ENCODE measurements at places on chromosomes 6 and 20.
A peak's percentile ranks its signal among the peaks of the same experiment; 100 is the strongest.

GRCh38 chr6:104541411-104541810 lies 318.3 kb downstream of the HACE1 start:
- DNase-seq, result no peak

DNA sequence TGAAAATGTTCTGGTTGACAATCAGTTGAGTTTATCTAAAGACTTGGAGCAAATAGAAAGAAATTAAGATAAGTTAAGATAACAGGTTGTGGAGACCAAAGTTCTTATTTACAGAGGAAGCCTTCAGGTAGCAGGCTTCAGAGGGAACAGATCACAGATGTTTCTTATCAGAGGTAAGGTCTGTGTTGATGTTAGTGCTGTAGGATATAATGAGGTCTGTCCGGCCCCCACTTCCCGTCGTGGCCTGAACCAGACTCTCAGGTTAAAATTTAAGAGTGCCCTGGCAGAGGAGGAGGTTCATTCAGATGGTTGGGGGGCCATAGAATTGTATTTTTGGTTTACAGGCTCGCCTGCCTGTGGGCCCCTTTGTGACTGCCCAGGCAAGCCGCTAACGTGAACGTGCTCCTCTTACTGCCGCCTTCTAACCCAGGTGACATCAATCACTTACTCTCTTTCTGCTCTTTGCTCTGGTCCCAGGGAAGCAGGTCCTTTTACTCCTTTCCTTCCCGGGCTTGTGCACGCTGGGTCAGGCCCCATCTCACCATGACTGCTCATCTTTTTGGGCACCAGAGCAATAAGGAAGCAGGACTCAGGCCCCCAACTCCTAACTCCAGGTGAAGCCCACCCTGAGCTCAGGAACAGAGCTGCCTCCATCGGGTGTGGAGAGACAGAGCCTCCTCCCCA lies 18.3 kb upstream of the UNC93A start:
- no peak for DNase-seq

- DNase-seq, result no peak
Observed at GRCh38 chr20:61840779-61841455, 224.8 kb downstream of the TAF4 start.

DNA sequence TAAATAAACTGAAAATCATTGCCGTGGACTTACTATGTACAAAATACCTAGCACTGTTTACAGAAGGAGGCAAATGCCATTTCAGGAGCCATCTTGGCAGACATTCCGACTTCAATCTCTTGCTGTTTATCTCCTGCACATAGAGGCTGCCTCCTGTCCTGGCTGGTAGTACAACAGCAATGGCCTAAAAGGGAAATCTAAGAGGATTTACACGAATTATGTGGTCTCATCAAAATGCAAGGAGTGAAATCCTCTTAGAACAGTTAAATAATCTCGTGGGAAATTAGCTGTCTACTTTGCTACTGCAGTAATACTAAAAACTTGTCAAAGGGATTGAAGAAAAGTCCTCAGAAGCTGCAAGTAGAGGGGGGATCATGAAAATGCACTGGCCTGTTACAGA lies 82.2 kb upstream of the SLC2A12 start:
- DNase-seq, result no peak

DNA sequence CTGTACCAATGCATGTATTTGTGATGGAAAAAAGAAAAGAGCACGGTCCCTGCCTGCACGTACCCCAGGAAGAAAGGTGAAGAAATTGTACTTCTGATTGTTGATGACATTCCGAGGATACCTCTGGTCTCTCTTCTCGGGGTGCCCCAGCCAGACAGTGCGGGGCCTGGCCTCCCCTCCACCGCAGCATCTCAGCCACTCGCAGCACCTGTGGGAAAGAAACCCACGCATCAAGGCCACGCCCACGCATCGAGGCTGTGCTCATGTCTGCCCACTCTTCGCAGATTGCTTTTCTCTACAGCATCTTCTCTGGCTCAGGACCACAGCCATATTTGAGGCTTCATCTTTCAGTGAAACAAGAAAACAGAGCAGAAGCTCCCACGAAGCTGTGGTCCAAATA lies 38.4 kb downstream of the ATP9A start:
- DNase-seq, result no peak

DNA sequence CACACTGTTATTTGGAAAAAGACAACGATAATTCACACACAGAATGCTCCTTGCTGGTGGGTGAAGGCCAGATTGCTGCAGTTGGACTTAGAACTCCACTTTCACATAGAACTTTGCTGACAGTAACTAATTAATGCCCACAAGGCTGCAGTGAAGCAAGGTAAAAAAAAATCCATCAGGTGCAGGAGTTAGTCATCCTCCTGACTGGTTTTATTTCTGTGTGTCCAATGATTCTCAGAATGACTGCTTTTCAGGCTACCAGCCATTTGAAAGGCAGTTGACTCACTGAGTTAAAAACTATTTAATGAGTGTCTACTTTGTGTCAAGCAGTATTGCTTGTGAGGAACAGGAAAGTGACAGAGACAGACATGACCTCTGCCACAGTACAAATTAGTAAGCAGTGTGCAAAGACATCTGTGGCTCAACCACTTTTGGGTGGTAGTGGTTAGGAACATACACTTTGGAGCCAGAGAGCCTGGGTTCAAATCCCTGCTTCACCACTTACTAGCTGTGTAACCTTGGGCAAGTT lies 41.9 kb downstream of the ELOVL5 start:
- no peak for DNase-seq

DNA sequence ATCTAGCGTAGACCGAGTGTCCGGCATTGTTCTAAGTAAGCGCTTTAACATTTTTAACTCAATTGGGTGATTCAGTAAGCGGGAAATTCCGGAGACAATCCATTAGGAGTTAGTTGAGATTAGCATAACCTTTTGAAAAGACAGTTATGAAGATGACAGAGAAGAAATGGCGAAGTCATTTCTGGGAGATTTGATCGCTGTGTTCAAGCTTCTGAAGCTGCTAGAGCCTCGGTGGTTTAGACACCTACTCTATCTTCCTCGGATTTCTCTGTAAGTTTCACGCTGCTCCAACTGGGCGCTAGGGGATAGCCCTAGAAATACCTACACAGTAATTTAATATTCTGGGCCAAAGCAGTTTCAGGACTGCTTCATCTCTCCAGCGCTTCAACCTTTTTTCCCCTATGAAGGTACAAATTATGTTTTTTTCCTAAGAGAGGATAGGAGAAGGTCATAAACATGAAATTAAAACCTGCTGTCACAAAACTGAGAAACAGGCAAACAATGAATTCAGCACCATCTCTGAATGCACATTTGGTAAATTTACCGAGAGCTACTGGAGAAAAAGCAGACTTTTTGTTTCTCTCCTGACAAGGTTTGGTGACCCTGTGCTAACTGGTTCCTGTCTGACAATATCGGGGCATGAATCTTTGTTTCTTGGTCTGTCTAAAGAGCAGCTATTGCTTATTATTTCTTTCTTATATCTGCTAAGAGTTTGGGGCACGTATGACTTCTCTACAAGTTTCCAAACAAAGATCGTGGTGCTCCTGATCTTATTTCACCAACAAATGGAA lies 22.4 kb downstream of the ZNF311 start:
- peak; percentile 21 for DNase-seq

DNA sequence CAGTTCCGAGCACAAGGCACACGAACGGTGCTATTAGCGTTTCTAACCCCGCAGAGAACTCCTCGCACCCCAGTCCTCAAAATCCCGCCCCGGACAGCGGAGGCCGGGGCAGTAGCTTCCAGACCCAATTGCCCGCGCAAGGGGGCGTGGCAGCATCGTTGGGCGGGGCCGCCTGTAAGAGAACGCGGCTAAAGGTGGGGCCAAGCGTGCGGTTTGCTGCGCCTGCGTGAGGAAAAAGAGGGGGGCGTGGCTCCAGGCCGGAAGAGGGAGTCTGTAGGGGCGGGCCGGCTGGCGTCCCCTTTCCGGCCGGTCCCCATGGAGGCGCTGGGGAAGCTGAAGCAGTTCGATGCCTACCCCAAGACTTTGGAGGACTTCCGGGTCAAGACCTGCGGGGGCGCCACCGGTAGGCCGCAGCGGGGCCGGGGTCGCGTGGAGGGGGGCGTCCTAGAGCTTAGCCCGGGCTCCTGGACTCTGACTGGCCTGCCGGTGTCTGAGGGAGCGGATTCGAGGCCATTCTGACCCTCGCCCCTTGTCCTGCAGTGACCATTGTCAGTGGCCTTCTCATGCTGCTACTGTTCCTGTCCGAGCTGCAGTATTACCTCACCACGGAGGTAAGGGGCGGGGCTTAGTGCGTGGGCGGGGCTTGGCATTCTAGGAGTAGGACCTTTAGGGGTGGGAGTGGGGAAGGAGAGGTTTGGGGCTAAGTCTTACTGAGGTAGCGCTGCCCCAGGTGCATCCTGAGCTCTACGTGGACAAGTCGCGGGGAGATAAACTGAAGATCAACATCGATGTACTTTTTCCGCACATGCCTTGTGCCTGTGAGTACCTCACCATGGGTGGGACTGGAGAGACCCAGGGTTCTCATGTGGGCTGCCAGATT lies at the start of gene ERGIC3:
Gene ERGIC3 (plus strand): TSS at position 296 of the 880 bp plus-strand sequence. CDS start 20 bp downstream, at position 316.
- DNase-seq, result peak; percentile 98

GRCh38 chr6:90168693-90169131 lies 127.9 kb downstream of the BACH2 start:
- DNase-seq, result no peak

GRCh38 chr6:151576633-151577032 lies 82.8 kb downstream of the CCDC170 start:
- DNase-seq, result no peak

GRCh38 chr6:33777398-33778388 lies 11.2 kb downstream of the LEMD2 start:
- no peak for DNase-seq

- DNase-seq, result no peak
Observed at GRCh38 chr6:26420688-26421171, 18.7 kb downstream of the BTN3A1 start.

- peak; percentile 36 for DNase-seq
Observed at GRCh38 chr6:593139-593906, 63.6 kb downstream of the HUS1B start.

DNA sequence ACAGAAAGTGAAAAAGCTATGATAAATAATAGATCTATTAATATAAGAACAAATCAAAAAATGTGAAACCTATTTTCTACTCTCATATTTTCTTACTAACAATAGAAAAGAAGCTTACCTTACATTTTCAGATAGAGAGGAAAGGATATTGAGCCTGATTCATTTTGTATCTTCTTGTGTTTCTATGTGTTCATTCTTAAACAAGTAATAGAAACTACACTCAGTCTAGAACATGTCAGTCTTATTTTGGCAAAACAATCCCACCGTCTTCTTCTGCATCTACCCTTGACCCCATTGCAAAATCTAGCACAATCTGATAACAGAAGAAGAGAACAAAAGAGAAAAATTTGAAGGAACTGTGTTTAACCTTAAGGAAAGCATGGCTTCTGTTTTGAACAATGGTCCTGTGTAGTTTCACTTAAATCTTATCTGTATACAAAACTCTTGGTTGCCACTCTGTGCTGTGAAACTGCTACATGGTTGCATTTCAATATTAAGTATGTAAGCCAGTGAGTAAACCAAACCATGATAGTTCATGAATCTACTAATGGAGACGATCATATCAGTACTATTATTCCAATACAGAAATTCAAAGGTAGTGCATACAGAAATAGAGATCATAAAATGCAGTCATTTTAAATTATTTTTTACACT lies 69.5 kb upstream of the LGSN start:
- DNase-seq, result no peak

- DNase-seq, result peak; percentile 76
Observed at GRCh38 chr20:24469894-24470745, 691 bp downstream of the SYNDIG1 start.

- DNase-seq, result no peak
Observed at GRCh38 chr6:128482642-128483041, 37.8 kb downstream of the PTPRK start.

- DNase-seq, result no peak
Observed at GRCh38 chr20:3767110-3767426, 485 bp downstream of the ADISSP start.

DNA sequence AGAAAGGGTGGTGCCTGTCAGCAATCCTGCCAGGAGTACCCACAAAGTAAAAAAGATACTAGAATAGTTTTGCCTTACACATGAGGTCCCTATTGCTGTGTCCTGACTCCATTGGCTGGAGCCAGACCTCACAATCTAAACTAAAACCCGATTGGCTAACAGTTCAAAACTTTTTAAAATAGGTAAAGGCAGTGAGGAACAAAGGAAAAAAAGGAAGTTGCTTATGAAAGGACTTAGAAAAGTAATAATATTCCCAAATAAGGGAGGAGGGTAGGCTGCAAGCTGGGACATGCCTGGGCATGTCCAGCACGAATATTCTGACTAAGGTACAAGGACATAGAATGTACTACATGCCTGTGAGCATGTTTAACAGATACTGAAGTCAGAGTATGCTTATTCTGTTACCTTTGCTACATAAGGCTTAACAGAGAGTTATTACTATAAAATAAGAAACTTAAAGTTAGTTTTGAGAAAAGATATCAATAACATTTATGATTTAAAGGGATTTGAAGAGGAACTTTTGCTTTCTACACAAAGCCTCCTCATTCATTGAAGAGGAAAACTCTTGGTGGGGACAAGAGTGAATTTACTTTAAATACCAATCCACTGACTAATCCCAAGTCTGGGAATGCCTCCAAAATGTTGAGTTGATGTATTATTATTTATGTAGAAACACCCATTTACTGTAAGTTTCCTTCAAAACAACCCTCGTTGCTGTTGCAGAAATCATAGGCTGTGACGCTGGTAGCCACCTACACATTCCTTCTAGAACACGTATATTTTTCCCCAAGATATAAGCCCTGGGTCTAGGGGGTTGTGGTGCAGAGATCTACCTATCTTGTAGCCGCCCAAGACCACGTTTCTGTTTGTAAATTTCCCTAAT lies 8.2 kb upstream of the MTHFD1L start:
- no peak for DNase-seq

DNA sequence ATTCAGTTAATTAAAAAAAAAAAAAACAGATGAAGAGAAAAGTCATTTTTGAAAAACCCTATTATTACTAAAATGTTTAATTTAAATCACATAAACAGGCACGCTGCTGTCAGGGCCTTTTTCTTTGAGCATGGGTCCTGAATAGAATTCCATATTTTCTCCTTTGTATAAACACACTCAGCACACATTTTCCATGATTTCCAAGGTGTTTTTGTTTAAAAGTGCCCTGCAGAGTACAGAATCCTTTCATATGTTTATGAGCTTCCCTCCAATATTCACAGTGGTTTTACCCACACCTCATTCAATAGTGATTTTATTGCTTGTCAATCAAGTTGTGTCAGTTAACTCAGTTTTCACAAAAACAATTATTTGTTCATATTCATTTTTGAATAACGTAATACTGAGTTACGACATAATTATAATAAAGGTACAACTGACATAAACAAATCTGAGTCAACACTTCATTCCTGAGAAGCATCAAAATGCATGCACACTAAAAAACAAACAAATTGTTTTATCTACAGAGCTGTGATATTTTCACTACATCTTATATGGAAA lies 15.2 kb downstream of the SLC35B3 start:
- no peak for DNase-seq

- no peak for DNase-seq
Observed at GRCh38 chr6:23584134-23584763, 541.8 kb upstream of the NRSN1 start.

GRCh38 chr6:47672816-47673215 lies 25.6 kb upstream of the ADGRF4 start:
- DNase-seq, result no peak

DNA sequence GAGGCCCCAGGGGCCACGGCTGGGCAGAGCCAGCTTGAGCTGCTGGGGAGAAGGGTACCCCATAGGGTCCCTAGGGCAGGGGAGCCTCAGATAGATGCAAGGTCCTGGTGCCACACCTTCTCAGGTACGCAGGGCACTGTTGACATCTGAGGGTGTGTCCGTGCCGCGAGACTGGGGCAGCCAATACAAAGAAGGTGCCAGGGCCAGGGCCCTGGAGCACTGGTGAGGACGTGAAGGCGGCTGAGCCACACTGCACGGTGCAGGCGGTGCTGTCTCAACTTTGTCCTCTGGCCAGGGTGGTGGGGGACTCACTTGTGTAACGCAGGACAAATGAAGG lies 649 bp upstream of the LRRC73 start:
- no peak for DNase-seq

All from pancreas (tissue), 10 donors.